SW 1271 (cell line): ENCODE measurements at places on chromosomes 12 and 14.

DNA sequence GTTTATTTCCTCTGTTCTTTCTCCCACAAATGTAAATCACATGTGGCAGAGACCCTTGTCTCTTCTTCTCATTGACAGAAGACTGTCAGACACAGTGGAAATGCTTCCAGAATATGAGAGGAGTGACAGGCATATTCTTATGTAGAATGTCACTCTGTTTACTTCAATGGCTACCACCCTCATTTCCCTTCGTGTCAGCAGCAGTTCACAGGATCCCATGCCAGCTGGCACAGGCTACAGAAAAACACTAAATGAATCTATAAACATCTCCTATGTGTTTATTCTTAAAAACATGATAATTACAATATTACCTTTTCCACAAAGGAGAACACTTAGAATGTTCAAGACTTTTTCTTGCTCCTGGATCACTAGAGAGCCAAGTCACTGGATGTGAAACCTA is 183.8 kb upstream of the CNTN1 start:
- no peak for DNase-seq

GRCh38 chr14:32397861-32398640 is 69.0 kb downstream of the AKAP6 start:
- DNase-seq = no peak

DNA sequence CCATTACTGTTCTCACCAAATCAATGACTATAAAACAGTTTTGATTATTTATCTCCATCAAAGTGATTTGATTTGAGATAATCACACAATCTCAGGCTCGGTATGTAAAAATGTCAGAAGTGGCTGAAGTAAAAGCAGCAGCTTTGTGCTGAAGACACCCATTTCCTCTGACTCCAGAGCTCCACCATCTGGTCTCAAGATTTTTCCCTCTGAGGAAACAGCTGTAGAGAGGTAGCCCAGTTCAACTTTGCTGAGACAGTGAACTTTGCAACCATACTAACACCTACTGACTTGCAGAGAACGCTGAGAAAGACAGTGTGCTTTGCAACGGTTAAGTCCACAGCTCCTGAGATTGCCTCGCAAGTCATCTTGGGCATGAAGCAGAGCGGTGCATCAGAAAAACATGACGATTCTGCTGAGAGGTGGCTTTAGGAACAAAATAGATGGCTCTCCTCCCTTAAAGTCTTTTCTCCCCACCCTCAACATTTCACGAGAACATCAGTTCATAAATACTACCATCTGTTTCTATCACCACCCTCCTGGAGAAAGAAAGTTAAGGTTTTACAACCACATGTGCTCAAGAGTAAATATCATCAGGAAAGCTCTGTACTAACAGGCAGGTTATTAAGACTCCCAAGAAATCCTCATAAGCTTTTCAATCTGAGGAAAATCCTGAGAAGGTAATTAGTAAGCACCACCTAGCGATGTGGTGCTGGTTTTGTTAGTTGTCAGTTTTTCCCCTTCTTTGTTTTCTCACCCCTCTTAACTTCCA is 34.8 kb downstream of the HIGD1C start:
- no peak for DNase-seq

DNA sequence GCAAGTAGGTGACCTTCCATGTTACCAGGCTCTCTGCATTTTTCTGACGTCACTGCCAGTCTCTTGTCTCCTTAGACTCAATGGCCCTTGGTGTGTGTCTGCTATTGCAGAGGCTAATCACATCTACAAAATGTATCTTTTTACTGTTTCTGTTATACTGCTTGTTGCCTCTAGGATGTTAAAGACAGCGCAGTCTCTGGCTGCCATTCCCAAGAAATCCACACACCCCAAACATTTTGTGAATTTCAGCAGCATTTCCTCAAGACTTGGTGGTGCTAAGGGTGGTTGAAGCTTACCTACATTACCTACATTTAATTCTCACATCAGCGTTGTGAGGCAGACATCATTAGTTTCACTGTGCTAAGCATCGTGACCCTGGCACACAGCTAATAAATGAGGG is 87.2 kb downstream of the C12orf75 start:
- no peak for DNase-seq
